Thymus (tissue), 14 donors: ENCODE measurements at places on chromosomes 2 and 18. TPM values are rescaled to one million over a fixed set of nuclear protein-coding genes. Genes with fewer than 3 reads are reported as not detected.

DNA sequence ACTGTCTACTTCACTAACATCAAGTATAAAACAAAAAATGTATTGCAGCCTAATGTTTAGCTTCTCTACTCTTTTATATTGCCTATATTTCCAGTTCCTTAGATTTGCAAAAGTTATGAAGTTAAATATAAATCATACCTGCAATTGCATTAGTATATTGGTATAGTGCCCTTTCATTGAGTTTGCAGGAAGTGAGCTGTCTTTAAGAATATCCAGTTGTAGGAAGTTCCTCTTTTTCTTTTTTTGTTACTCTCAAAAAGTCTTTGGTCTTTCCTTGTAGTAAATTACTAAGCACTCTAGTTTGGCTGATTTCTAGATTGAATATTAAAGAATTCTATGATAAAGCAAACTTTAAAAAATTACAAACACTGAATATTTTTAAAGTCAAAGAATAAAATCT, 71.3 kb upstream of the FN1 start:
- no peak for DNase-seq

DNA sequence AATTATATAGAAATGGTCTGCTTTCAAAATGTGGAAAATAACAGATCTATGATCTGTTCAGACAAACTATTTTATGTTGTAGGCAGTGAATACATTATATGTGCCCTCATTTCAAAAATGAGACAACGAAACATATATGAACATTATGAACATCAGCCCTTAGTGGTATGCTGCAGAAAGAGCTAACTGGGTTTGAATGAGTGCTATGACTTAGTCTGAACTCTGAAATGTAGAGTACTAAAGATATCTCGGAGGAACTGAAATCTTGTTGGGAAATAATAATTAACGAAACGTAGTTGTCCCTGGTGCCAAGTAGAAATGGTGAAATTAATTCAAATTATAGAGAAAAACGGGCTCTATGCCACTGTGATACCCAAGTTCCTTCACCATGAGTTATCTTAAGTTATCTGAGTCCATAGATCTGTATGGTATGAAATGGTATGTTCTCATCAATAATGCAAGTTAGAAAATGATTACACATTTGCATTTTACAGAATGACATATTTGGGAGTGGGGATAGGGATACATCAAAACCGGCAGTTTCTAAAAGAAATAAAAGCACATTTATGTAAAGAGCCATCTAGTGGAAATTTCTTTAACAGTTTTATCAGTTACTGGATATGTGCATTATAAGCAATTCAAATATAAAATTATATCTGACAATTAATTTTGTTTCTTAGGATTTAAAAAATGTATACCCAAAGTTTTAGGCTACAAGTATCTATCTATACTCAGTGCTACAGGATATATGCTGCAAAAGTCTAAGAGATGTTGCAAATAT, 26.7 kb downstream of the STARD6 start:
- DNase-seq = no peak

GRCh38 chr2:173059971-173060461, 15.6 kb upstream of the MAP3K20 start:
- no peak for DNase-seq

DNA sequence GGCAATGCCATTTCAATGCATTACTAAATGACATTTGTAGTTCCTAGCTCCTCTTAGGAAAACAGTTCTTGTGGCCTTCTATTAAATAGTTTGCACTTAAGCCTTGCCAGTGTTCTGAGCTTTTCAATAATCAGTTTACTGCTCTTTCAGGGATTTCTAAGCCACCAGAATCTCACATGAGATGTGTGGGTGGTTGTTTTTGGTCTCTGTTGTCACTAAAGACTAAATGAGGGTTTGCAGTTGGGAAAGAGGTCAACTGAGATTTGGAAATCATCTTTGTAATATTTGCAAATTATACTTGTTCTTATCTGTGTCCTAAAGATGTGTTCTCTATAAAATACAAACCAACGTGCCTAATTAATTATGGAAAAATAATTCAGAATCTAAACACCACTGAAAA, 45.3 kb downstream of the HADHB start:
- DNase-seq = no peak

RAB27B gene
- 1.5 TPM for total RNA-seq

PLEKHM3 gene
- total RNA-seq = 8.8 TPM

KCNG2 gene
- 0.19 TPM for total RNA-seq

SPEG gene
- 1.3 TPM for total RNA-seq

DNA sequence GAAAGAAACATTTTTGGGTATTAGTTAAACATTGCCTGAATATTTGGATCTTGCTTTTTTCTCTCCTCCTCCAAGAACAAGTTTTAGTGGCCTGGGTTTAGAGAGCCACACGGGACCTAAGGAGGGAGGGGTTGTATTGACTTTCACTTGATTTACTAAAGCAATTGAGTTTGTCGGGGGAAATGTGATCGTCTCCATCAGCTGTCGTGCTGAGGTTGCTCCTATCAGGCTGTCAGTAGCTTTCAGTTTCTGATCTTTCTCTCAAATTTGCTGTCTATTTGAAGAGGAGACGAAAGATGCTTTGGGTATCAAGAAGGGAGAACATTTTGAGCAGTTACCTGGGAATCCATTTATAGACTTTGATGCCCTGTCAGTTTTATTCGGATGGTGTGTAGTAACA, 106.0 kb downstream of the SETBP1 start:
- DNase-seq = no peak

DNA sequence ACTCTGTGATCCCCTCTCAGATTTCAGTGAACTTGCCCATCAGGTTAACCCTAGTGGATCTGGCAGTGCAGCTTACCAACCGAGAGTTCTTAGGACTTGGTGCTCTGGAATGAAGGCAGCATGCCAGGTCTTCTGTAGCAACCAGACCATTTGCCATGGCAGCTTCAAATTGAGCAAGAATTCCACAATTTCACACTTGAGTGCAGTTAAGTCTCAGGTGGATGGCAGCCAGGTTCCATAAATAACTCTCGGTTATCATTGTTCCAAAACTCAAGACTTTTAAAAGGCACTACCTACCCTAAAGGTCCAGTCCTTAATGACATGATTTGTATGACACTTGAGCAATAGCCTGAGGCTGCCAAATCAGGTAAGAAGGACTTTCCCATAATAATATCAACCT, 48.1 kb downstream of the GALNT3 start:
- DNase-seq = no peak

- DNase-seq = no peak
Observed at GRCh38 chr2:129673234-129673633, 306.2 kb upstream of the RAB6C start.

- no peak for DNase-seq
Observed at GRCh38 chr2:230974096-230974913, 21.6 kb upstream of the SPATA3 start.

SLC16A14 gene
- 3.5 TPM for total RNA-seq

GRCh38 chr2:7281231-7282201, 364.3 kb downstream of the RNF144A start:
- no peak for DNase-seq

- no peak for DNase-seq
Observed at GRCh38 chr2:29698216-29698615, 223.2 kb downstream of the ALK start.

- DNase-seq = no peak
Observed at GRCh38 chr18:23900994-23901393, 113.6 kb upstream of the TTC39C start.

GRCh38 chr2:76975752-76976151, 546.4 kb downstream of the LRRTM4 start:
- DNase-seq = no peak

GRCh38 chr2:17975401-17975800, 96.9 kb downstream of the KCNS3 start:
- DNase-seq = no peak

- no peak for DNase-seq
Observed at GRCh38 chr18:23809415-23809814, 120.2 kb downstream of the LAMA3 start.

POTEC gene
- total RNA-seq = not detected
